ENCODE measurements at places on chromosomes 4 and X. TPM values are rescaled to one million over a fixed set of nuclear protein-coding genes. Genes with fewer than 3 reads are reported as not detected.

- H3K27me3 ChIP-seq = no peaks in the 10 kb centered on the region
- no peaks in the 10 kb centered on the region for H3K36me3 ChIP-seq
- no peaks in the 10 kb centered on the region for H3K4me1 ChIP-seq
- no peak overlapping the region for H3K4me3 ChIP-seq
Observed at GRCh38 chr4:165779950-165780670, 92.9 kb upstream of the TLL1 start.

DNA sequence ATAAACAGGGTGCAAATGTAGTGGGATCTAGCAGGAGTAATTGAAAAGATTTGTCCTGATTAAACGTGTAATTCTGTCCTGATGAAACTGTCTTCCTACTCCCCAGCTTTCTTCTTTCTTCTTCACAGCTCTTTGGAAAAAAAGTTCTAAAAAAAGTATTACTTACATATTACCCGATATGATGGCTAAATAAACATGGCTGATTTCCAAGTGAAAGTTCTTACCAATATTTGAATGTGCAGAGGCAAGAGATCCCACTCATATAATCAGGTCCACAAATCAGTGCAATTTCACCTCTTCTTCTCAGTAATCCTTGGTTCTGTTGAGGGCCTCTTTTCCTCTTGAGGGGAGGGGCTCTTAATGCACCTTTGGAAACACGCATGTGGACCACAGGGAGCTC, 78.7 kb downstream of the ZNF827 start:
- no peak for DNase-seq
- no peak overlapping the region for H3K4me3 ChIP-seq
- no peak overlapping the region for H3K27ac ChIP-seq
- no peaks in the 10 kb centered on the region for H3K27me3 ChIP-seq
- no peaks in the 10 kb centered on the region for H3K36me3 ChIP-seq
- H3K4me1 ChIP-seq = no peaks in the 10 kb centered on the region

GRCh38 chr4:173345648-173346047, 11.5 kb upstream of the HMGB2 start:
- no peaks in the 10 kb centered on the region for H3K27me3 ChIP-seq
- no peak overlapping the region for H3K4me3 ChIP-seq
- H3K36me3 ChIP-seq = no peaks in the 10 kb centered on the region
- no peak for DNase-seq
- H3K4me1 ChIP-seq = no peaks in the 10 kb centered on the region

DNA sequence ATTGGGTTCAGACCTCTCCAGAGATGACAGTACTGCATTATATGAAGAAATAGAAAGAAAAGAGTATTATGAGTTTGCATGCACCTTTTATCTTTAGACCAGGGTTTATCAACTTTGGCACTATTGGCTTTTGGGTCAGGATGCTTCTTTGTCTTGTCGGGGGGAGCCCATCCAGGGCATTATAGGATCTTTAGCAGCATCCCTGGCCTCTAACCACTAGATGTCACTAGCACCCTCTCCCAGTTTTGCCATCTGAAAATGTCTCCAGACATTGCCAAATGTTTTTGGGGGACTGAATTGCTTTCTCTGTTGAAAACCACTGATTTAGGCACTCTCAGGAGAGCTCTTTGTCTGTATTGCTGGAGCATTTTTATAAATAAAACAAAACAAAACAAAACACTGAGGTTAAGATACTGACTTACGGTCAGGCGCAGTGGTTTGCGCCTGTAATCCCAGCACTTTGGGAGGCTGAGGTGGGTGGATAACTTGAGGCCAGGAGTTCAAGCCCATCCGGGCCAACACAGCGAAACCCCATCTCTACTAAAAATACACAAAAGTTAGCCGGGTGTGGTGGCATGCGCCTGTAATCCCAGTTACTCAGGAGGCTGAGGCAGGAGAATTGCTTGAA, 23.6 kb downstream of the CA5B start:
- H3K4me3 ChIP-seq = no peak overlapping the region
- no peaks in the 10 kb centered on the region for H3K4me1 ChIP-seq
- H3K36me3 ChIP-seq = no peaks in the 10 kb centered on the region
- H3K27me3 ChIP-seq = no peaks in the 10 kb centered on the region
- no peak for DNase-seq

MAGEB5 gene
- not detected for total RNA-seq

Data from right atrium auricular region (tissue), 2 donors.